Right ventricle myocardium superior (tissue), 1 donor: ENCODE measurements at places on chromosomes 1 and 21.

DNA sequence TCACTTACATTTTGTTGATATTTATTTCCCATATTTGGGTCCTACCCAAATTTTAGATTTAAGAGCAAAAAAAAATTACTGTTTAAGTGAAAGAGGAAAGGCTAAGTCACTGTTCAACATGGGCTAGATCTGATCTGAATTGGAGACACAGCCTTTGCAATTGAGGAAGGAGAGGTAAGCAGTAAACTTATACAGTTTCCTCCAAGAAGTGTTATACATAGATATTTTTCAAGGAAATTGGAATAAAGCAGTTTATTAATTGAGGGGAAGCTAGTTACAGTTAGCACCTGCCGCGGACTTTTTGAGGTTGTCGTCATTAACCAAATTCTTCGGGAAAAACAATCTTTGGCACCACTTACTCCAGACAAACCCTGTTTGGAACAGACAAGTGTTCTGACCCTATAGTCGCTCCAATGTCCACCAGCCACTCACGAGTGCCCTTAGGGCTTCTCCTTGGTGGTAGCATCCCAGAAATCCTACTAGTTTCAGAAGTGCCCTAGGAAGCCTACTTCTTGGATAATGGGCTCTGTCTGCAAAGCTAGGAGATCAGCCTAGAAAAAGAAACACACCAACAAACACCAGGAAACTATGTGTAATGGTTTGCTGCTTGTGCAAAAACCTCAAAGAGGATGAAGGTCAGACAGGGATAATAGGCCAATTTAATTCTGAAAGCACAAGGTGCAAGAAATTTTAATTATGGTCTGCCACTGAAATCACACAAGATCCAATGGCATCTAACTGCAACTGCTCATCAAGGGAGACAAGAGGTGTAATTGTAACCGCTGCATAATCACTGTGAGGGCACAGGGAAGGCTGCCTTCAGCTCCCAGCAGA is 2.5 kb downstream of the WLS start:
- no peak for DNase-seq

DNA sequence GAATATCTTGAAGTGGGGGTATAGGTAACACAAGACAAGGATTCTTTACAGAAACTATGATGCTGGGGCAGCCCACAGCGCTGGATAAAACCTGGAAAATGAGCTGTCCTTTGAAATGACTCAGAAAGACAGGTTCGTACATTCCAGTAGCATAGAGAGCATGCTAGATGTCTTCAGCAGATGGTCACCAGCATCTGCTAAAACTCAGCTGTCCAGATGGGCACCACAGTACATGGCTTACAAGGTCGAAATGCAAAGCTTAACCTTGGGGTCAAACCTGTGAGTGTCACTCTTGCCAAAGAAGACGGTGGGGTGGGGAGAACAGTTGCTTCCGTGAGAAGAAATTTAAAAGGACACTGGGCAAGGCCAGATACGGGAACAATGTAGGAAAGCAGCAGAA is 41.3 kb upstream of the TRIM45 start:
- DNase-seq, result no peak

- no peak for DNase-seq
These were observed 8.8 kb downstream of the RAB7B start for GRCh38 chr1:205994346-205994745.

DNA sequence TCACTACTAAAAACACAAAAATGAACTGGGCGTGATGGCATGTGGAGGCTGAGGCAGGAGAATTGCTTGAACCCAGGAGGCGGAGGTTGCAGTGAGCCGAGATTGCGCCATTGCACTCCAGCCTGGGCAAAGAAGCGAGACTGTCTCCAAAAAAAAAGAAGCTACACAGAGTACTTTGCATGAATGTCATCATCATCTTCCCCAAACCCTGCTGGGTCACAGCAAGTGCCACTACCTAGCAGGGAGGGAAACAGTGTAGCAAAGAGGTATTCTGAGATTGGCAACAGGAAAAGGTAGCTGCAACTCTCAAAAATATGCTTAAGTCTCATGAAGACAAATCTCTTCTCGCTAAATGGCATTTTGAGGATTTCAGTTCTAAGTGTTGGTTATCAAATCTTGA is 12.8 kb downstream of the NDC1 start:
- DNase-seq, result no peak

GRCh38 chr1:15100121-15100879 is 53.2 kb upstream of the TMEM51 start:
- no peak for DNase-seq

GRCh38 chr1:72911656-72912055 is 629.3 kb upstream of the NEGR1 start:
- no peak for DNase-seq

DNA sequence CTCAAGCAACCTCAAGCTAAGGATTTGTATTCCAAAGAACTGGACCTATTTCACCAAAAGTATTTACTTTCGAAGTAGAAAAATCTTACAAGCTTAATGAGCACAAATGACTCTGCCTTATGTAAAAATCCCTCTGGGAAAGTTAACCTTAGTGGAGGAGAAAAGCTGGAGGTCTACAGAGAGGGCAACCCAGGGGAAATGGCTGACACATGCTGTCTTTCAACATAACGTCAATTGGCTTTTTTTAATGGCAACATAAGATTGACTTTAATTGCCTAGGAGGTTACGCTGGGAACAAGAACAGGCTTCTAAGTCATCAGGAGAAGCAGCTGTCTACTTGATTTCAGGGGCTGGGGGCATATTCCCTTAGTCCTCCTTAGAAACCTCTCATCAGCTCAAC is 52.3 kb downstream of the UTP25 start:
- DNase-seq, result no peak

GRCh38 chr1:51520700-51521248 is 1.7 kb upstream of the EPS15 start:
- no peak for DNase-seq

DNA sequence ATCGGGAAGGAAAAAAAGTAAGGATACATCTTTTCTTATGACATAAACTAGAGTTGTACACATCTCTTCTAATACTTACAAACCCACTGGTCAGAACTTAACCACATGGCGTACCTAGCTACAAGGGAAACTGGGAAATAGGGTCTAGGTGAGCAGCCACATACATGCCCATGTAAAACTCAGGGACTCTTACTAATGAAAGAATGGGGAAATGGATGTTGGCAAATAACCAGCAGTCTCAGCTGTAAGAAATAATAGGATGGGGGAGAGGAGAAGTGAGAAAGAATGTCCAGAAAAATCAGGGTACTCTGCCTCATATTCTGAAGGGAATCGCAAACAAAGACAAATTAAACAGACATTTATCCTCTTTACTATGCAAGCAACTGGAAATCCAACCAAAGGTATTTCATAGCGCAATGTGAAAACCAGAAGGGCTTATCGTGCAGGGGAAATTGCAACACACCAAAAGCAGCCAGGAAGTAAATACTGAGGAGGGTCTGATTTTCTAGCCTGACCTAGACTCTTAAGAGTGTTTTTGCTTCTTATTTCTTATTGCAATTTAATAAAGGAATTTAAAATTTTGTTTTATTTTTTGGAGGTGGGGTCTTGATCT is 17.5 kb downstream of the GTF2B start:
- no peak for DNase-seq

DNA sequence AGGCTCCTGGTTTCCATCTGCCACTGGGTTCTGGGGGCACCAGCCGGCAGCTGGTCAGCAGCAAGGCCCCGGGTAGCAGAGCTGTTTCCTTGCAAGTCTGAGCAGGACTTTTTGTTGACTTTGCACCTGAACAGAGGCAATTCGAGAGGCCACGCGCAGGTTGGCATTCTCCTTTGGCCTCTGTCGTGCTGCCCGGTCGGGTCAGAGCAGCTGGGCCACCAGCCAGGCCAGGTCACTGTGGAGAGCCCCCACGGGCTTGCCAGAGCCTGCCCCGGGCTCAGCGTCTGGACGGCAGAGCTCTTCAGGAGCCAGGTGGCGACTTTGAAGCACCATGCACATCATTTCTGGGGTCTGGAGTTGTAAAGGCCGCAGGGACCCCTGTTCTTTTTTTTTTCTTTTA is 28.4 kb upstream of the TMEM52 start:
- peak; percentile 22 for DNase-seq

DNA sequence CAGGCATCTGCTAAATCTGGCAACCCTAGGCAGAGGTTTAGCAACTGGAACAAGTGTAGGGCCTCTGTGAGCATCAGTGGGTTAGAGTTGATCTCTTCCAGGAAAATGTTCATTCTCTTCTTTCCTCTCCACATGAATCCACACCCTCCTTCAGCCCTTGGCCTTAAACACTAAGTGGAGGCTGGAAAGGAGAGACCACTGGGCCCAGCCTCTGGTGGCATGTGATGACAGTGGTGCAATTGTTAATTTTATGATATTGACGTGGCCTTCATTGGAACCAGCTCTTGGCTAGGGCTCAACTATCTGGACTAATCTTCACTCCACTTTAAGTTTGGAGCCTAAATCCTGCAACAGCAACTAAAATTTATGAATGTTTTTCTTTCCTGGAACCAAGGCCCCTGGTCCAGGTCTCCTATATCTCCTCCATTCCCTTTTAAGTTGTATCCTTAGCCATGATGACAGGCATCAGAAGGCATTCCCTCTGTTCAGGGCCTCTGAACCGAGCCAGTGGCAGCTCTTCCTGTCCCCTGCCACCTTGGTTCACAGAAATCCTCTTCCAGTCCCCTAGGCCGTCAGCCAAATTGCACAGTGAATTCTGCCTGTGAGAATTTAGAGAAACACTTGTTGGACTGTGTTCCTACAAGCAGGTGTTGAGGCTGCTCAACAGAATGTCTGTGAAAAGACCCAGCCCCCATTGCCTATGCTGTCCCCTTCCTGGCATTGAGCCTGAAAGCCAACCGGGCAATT is 132.2 kb downstream of the PSMG1 start:
- DNase-seq, result no peak

- DNase-seq, result no peak
These were observed 9.7 kb upstream of the TMEM240 start for GRCh38 chr1:1550087-1550486.

DNA sequence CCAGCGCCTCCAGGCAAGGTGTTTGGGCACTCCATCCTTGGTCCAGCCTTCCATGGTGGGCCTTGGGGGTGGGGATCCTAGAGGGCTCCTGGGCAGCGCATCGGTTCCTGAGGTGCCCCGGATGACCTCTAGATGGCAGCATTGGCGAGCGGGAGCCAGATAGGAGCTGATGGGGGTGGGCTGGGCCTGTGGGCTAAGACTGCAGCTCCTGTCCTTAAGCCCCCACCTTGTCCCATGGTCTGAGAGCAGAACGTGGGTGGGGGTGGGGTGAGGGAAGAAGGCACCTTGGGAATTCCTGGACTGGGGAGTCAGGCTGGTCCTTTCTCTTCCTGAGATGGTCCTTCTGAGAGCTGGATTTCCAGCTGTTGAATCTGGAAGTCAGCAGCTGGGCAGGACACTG is 93.4 kb upstream of the CSF3R start:
- peak; percentile 60 for DNase-seq
